Dermis blood vessel endothelial cell (primary cell): ENCODE measurements at places on chromosomes 16 and 17.
A peak's percentile ranks its signal among the peaks of the same experiment; 100 is the strongest.

- peak; percentile 68 for DNase-seq
These were observed 19.4 kb upstream of the NFATC3 start for GRCh38 chr16:68065716-68066305.

DNA sequence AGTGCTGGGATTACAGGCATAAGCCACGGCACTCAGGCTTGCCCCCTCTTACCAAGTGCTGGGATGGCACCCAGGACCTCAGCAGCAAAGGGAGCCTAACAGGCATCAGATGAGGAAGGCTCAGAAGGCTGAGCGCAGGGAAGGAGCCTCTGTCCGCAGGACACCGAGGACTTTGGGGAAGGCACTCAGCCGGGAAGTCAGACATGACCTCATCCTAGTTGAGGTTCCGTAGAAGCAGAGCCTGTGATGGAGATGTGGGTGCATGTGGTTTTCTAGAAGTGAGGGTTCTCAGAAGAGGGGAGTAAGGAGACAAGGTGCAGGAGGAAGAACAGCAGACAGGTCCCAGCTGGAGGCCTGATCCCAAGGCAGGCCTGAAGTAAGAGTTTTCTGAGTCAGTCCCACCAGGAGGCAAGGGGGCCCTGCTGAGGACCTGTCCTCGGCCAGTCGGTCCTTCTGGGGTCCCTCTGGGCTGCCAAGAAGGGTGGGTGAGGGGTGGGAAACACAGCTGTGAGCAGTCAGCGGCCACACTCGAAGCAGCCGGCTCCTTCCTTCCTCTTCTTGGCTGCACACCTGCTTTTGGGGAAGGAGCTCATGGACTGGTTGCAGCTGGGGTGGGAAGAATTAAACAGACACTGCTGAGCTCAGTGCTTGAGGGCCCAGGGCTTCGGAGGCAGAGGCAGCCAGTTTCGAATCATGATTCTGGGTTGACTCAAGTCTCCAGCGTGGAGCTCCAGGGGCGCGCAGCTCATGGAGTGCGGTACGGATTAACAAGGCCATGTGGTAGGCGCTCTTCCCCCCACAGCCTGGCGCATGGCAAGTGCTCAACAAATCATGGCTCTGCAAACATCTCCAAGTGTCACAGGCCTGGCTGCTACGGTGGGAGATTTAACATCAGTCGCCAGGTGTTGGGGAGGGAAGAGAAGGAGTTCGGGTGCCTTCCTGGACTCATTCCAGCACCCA, 38.9 kb upstream of the SNN start:
- no peak for DNase-seq

DNA sequence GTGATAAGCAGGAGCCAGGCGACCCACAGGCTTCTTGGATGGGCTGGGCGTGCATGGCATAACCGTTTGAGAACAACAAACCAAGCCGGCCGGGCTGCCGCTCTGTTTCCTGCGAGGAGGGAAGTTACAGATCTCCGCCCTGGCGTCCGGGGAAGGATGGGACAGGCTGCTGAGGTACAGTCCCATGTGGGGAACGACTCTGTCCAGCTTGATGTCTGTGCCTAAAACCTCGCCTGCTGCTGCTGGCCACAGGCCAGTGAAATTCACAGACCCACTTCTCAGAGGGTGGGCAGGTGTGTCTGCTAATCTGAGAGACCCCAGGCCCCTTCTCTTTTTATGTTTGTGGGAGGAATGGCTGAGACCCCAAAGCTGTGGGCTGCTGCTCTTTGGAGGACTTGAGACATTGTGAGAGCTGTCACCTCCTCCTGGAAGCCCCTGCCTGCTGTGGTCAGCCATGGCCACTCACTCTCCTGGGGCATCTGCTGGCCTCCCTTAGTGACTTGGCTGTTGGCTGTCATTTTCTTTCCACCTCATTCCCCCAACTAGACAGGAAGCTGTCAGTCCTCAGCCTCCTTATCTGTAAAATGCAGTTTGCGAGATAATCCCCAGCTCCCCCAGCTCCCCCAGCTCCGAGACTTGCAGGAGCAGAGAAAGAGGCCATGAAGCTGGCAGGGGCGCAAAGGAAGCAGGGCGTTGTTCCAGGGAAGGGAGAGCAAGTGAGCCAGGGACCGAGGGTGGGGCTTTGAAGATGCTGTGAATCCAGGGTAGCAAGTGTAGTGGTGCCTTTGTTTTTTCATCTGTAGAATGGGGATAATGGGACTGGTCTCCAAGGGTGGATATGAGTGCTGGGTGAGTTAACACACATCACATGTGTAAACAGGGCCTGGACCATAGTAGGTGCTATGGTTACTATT, 51.0 kb downstream of the CMIP start:
- DNase-seq: peak; percentile 76

DNA sequence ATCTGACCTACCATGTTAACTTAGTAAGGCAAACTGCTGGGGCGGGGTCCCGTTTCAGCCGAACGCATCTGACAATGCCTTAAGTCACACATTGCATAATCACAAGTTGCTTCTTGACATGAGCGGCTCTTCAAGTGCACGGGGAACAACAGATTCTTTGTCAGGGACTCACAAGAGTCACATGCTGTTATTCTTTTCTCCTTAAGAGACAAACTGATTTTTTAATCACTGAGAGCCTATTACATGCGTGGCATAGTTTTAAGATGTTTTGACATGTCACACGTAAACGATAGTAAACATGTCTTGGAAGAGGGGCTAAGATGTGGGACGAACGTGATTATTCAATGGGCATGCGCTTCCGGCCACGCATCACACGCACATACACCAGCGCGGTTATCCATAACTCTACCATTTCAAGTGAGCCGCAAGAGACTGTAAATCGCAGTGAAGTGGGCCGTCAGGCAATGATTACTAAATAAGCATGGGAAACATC, 63.4 kb downstream of the ADCY9 start:
- no peak for DNase-seq

DNA sequence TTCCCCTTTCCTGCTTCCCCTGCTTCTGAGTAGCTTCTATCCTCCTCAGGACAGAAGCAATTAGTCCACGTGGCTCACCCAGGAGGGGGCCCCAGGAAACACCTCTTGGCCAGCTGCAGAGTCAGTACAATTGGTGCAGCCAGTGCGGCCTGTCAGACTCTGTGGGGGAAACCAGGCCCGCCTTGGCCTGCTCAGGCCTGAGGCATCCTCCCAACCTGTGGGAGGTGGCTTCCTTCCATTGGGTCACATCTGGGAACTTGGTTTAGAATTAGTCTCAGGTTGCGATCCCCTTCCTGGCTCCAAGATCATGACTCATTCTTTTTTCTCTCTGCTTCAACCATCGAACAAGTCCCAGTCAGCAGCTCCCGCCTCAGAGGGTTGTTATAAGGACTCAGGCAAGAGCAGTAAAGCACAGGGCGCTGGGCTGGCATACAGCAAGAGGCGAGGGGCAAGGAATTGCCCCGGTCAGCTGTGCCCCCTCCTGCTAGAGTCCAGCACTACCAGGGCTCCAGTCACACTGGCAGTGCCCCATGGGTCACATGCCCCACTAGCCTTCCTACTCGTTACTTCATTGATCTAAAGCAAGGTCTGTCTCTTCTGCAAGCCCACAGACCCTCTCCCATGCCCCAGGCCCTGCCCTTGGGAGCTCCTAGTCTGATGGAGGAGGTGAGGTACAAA, 8.1 kb upstream of the EPX start:
- no peak for DNase-seq

DNA sequence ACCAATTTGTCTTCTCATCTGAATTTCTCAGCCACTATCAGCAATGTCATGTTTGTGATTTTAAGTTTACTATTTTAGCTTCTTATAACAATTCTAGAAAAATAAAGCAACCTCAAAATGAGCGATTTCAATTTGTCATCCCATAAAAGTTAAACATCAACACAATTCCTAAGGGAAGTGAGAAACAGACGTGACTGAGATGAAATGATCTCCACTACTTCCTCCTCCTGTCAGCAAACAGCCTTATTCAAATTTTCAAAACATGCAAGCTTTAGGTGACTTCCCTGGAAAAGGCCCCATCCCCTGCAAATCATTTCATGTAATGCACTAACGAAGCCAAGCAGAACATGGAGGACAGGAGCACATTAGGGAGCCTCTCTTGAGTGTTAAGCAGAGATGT, 64.9 kb downstream of the ZNF652 start:
- no peak for DNase-seq

GRCh38 chr16:50557046-50557445, 8.8 kb downstream of the NKD1 start:
- no peak for DNase-seq

DNA sequence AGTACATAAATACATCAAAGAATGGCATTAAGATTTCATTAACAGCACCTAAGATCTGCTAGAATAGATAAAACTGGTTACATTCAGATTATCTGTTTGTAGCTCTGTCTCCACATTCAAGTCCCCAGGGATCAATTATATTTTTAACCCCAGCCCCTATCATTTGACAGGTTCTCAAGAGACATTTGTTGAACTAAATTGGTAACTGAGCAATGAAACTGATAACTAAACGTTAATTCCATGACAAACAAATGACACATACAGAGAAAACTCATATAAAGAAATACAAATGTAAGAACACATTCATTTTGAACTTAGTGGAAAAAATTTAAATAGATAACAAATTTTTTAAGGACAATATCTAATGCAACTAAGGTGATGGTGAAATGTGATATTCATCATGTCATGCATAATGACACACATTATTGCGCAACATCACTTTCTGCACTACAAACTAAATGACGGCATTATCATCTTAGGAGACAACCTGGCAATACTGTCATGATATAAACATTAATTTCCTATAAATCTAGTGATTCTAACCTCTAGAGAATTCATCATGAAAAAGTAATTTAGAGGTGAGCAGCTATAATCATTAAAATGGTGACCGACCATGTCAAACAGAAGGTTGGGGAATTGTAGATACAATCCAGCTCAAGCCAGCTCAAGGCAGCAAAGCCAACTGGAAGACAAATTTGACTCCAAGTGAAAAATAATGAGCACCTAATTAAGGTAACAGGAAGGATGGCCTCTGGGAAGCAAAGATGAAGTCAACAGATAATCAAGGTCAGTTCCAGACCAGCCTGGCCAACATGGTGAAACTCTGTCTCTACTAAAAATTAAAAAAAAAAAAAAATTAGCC, 9.5 kb downstream of the ARHGAP17 start:
- DNase-seq: no peak

DNA sequence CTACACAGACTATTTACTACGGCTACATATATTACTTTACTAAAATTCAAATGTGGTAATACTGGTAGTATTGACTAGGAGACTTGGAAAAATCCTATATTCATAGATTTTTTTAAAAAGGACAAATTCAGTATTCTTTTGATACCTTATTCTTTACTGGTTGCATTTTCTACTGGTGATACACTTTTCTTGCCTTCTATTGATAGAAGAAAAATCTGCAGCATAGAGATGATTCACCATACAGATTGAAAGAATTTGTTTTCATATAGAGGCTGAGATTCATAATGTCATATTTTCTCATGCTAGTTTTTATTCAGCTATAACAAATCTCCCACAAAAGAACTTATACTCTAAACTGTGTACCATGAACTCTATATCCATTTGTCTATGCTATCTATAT, 195.4 kb upstream of the C17orf78 start:
- no peak for DNase-seq

- no peak for DNase-seq
These were observed 5.7 kb downstream of the POLR3E start for GRCh38 chr16:22302776-22303363.

GRCh38 chr16:24851700-24852099, 5.9 kb downstream of the SLC5A11 start:
- peak; percentile 34 for DNase-seq

DNA sequence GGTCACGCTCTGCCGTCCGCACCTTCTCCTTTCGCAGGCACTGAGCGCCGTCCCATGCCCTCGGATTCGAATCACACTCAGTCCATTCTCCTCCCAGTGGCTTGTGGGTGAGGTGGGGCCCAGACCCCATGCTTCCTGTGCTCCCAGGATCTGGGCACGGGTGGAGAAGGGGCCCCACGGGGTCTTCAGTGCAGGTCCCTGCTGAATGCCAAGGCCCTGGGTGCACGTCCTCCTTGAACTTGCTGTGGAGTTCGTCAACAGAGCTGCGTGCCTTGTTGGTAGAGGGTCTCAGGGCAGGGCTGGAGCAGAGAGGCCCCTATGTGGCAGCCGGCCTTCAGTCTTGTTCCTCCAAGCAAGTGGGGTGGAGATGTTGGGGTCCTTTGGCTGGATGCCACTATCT, 7.3 kb upstream of the MC1R start:
- no peak for DNase-seq

- no peak for DNase-seq
These were observed 26.9 kb upstream of the ZFP90 start for GRCh38 chr16:68512183-68512582.

DNA sequence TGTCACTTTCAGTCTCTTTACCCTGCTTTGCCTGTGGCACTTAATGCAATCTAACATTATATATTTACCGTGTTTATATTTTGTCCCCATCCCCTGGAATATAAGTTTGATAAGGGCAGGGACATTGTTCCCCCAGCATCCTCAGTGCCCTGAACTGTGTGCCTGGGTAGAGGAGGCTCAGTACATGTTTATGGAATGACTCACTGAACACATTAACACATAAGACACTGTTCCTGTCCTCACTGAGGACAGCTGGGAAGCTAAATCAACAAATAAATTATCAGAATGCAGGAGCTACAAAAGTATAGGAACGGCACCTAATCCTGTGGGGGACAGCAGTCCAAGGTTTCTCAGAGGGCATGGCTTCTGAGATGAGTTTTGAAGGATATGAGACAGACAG, 27.8 kb downstream of the GRIN2A start:
- DNase-seq: no peak

DNA sequence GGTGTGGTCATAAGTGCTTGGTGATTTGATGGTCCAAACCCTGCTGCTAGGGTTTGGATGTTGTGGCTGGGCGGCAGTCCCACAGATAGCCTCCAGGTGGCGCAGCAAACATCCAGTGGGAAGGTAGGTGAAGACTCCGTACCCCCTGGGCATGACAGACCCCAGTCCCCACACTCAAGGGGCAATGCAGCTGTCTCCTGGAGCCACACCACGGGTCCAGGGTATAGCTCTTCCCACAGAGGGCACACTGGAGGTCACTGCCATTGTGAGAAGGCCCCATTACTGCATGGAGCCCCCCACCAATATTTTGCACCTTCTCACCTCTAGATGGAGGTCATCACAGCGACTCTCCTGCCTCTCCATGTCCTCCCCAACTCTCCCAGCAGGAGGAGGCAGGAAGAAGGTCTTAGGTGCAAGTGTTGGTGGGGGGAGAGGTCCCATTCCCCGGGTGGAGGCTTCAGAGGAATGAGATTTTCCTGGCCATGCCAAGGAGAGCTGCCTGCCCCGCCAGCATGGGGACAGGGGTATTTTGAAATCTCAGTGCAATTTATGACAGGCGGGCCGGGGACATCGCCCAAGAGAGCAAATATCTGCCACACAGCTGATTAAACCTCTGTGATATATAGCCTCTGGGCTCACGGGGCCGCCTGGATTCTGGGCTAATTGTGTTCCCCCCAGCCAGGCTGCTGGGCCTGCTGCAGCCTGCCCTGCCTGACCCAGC, 17.1 kb upstream of the C17orf113 start:
- peak; percentile 71 for DNase-seq

- DNase-seq: peak; percentile 76
These were observed 44.7 kb upstream of the MEAK7 start for GRCh38 chr16:84548971-84549844.

- DNase-seq: no peak
These were observed 140.5 kb downstream of the CACNG3 start for GRCh38 chr16:24396350-24397271.

GRCh38 chr16:79647586-79647985, 47.0 kb upstream of the MAF start:
- no peak for DNase-seq
